ENCODE measurements at places on chromosomes 4 and X. TPM values are rescaled to one million over a fixed set of nuclear protein-coding genes. Genes with fewer than 3 reads are reported as not detected.

Gene CSN1S1
- polyA plus RNA-seq = not detected

- DNase-seq = no peak
Observed at GRCh38 chr4:25984796-25985195, 70.8 kb downstream of the SMIM20 start.

- DNase-seq = peak; percentile 91
Observed at GRCh38 chr4:85761803-85762528, 287.0 kb downstream of the ARHGAP24 start.

Gene OR13H1
- polyA plus RNA-seq = not detected

DNA sequence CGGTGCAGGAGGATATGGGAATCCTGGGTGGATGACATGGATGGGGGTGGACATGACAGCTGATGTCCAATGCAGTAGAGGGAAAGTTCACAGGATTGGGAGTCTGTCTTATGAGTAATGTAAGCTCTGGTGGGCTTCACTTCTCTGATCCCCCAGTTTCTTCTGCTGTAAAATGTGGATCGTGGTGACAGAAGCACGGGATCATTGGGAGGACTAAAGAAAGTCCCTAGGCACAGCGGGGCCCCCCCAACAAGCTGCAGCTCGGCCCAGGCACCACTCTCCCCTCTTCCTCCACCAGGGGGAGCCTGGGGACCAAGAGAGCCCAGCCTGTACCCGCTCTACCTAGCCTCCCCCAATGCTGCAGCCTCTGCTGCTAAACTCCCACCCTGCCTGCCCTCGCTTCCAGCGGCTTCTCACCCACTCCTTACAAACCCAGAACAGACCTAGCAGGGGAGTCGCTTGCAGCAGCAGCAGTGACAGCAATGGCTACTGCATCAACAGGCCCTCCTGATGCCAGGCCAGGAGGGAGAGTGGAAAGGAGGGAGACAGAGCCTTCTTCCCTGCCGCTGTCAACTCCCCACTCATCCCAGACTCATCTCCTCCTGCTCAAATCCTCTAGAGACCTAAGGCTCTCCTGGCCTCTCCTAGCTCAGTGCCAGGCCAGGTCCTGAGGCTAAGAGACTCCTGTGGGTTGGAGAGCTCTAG is 36.1 kb upstream of the IQSEC2 start:
- peak; percentile 42 for DNase-seq

Gene ZFP92
- 0.90 TPM for polyA plus RNA-seq

DNA sequence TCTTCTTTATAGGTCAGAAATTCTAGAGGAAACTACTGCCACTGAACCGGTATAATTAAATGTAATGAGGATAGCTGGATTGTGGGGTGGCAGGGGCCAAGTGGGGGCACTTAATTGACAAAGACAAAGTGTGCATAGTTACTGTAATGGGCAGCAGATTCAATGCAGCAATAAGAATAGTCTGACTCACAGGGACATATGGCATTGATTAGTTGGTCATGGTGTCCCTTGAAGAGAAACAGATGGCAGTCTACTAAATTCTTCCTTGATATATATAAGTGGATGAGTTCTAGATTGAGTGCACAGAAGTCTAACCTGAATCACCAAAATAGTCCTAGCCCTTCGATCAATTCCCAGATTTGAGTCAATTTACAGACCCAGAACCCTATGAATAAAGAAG is 31.6 kb downstream of the ETDC start:
- DNase-seq = no peak

Gene WNK3
- 3.6 TPM for polyA plus RNA-seq

GRCh38 chr4:54675721-54676461 is 18.1 kb downstream of the KIT start:
- DNase-seq = no peak

- no peak for DNase-seq
Observed at GRCh38 chr4:56320293-56320692, 67.0 kb downstream of the AASDH start.

- no peak for DNase-seq
Observed at GRCh38 chr4:1293991-1294390, 4.3 kb downstream of the MAEA start.

DNA sequence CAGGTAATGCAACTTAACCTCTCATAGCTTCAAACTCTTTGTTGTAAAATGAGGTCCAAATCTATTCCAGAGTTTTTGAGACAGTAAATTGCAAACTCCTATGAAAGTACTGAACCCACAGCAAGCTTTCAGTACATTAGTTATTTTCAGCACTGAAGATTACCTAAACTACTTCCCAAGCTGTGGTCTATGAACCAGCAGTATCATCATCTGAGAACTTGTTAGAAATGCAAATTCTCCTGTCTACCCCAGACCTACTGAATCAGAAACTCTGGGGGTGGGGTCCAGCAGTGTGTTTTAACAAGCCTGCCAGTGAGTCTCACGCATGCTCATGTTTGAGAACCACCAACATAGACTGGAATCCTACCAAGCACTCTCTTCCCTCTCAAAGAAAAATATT is 5.7 kb upstream of the CASP6 start:
- DNase-seq = no peak

GRCh38 chr4:7593646-7594412 is 159.1 kb upstream of the PSAPL1 start:
- DNase-seq = no peak

Gene MAGEC3
- 0.56 TPM for polyA plus RNA-seq

DNA sequence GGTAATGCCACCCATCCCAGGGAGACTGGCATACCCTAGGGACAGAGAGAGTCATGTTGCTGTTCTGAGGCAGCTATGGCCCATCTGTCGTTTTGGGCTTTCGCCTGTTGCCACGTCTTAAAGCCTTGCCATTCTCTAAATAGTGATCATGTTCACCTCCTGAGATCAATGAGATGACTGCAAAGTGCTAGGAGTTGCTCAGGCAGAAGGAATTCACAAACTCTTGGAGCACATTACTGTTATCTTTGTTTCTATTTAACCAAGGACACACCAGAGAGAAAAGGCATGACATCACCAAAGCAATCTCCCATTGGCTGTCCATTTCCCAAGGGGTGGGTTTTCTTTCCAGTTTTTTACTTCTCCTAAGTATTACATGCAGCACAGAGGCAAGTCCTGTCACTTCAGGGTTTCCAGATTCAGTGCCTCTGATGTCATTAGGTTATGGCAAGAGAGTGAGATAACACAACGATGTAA is 37.1 kb upstream of the SETD7 start:
- no peak for DNase-seq

- no peak for DNase-seq
Observed at GRCh38 chr4:140213749-140214148, 59.8 kb upstream of the MAML3 start.

Gene TMEM47
- polyA plus RNA-seq = 39.5 TPM

Gene GABRB1
- not detected for polyA plus RNA-seq
